ENCODE measurements at places on chromosomes 16 and 17.

- DNase-seq: no peak
Observed at GRCh38 chr16:17084130-17084529, 386.6 kb downstream of the XYLT1 start.

DNA sequence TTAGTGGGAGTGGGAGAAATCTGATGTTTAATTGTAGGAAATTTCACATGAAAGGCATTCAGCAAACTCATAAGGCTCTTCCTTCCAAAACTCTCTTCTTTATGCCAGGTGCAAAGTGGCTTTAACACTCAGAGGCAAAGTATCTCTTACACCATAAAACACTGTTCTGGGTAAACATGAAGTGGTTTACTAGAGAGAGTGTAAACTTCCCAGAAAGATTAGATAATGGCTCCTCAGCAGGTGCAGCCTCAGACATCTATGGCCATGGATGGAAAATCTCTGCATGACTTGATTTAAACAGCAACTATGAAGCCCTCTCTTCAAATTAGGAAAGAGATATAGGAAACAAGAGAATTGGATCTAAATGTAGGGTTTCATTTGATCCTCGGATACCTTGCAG, 583.1 kb upstream of the SALL1 start:
- no peak for DNase-seq

- no peak for DNase-seq
Observed at GRCh38 chr16:4970010-4970409, 11.9 kb downstream of the SEC14L5 start.

DNA sequence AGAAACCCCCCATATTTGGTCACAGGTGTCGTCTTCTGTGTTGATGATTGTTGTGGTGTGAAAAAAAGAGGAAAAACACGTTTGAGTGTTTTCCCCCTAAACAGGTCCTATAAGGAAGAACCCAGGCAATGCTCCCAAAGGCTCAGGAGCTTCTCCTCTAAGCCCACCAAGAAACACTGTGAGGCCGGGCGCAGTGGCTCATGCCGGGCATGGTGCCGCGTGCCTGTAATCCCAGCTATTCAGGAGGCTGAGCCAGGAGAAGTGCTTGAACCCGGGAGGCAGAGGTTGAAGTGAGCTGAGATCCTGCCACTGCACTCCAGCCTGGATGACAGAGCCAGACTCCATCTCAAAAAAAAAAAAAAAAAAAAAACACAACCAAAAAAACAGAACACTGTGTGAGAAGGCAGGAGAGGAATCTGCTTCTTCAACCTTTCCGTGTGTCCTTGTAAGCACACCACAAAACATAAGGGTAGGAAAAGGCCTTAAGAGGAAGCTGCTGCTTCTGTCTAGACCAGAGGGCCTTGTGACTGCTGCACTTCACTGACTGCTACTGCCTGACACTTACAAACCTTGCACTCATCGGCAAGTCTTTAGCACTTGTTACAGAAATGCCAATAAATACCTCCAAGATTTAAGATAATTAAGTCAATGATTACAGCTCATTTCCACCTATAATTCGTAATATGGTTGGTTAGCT, 9.3 kb downstream of the JPT1 start:
- no peak for DNase-seq

DNA sequence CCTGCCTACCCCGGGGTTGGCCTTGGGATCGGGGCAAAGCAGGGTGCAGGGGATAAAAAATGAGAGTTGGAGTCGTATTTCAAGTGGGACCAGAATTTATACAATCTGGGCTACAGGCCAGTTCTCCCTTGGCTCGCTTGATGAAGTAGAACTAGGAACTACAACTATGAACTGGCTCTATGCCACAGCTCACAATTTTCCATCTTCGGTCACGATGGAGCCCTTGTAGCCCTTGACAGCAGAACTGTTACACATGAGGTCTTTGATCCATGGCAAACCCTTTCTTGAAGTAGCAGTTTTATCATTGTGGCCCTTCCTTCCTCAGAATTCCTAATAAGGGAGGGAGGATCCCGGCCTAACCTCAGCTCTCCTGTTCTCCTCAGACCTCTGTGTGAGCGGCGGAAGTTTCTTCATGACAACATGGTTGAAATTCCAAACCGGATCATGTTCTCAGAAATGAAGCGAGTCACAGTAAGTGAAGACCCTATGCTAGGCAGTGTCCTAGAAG, 17.1 kb downstream of the LIG3 start:
- DNase-seq: no peak

GRCh38 chr16:31078597-31079341, 4.5 kb downstream of the ZNF646 start:
- no peak for DNase-seq

GRCh38 chr17:80755650-80756405, 211.2 kb downstream of the RPTOR start:
- DNase-seq: no peak

DNA sequence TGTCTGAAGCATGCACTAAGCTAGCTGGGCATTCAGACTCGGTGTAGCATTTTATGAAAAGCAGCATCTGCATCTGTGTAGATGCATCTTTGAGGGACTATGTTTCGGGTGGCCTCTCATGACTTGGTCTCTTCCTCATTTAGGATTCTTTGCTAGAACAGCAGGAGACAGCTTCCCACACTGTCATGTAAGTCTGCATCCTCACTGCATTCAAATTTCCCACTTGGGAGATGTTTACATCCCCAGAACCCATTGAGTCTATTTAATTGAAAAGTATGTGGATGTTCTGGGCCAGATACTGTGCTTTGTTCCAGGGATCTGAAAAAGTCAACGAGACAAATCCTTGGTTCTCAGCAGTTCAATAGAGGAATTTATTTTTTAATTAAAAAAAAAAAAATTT, 198.6 kb upstream of the EEF2KMT start:
- no peak for DNase-seq

DNA sequence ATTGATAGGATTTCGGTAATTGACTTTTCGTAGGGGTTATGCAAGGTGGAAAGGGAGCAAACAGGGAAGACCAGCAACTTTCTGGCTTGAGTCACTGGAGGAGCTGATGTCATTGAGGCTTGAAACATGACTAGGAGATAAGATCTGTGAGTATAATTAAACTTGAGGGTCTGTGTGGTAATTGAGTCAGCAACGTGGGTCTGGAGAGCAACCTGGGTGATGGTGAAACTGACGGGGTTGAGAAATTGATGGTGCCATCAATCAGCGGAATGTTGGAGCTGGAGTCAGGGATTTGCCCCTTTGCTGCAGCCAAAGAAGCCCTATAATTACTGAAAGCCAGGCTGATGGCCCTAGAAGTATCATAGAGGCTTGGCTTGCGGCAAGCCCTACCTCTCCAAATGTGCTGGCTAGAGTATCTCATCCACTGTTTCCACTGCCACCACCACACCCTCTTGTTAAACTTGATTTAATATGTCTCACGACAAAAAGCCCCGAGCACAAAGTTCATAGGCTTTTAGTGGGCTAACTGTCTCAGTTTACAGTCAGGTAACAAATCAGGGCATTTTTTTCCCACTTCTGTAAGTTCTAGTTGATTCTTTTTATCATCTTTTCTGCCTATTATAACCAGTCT, 186.9 kb upstream of the ELAC2 start:
- DNase-seq: no peak

GRCh38 chr16:83968306-83968851, 335 bp downstream of the NECAB2 start:
- no peak for DNase-seq

DNA sequence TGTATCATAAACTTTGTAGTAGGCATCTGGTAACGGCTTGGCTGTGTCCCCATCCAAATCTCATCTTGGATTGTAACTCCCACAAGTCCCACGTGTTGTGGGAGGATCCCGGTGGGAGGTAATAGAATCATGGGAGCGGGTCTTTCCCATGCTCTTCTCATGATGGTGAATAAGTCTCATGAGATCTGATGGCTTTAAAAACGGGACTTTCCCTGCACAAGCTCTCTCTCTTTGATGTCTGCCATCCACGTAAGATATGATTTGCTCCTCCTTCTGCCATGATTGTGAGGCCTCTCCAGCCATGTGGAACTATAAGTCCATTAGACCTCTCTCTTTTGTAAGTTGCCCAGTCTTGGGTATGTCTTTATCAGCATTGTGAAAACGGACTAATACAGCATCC, 248.7 kb downstream of the SNX29 start:
- DNase-seq: no peak

DNA sequence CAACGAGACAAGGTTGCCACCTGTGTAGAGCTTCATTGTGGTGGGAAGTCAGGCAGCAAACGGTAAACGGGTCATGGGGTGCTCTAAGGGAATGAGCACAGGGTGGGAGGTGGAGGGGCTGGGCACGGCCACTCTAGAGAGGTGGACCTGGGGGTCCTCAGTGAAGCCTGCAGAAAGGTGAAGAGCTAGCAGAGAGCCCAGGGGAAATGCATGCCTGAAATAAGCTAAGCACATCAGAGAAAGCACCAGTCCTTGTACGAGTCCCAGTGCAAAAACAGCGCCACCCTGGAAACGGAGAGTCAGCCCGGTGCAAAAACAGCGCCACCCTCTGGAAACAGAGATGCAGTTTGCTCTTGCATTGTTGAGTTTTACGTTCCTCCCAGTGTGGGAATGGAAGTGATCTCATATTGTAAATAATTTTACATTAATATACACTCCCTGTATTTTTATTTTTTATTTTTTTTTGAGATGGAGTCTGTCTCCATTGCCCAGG, 65.0 kb downstream of the TBC1D16 start:
- no peak for DNase-seq

GRCh38 chr17:35460354-35460851, 11.8 kb upstream of the SLFN13 start:
- DNase-seq: no peak

DNA sequence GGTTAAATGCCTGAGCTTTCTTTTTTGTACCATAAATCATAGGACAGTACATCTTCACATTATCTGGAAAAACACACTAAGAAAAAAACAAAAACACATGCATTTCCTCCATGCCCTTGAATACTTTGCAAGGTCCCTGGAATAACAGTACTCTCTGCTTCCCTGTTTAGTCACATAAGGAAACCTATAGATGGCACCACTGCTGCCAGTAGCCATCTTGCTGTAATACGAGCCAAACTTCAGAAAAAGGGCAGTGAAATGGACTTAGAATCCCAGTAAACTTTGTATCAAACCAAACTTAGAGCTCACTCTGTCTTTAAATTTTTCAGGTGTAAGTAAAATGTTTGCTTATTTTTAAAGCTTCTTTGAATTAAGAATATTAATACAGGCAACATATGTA, 435.5 kb downstream of the KCNJ2 start:
- no peak for DNase-seq

DNA sequence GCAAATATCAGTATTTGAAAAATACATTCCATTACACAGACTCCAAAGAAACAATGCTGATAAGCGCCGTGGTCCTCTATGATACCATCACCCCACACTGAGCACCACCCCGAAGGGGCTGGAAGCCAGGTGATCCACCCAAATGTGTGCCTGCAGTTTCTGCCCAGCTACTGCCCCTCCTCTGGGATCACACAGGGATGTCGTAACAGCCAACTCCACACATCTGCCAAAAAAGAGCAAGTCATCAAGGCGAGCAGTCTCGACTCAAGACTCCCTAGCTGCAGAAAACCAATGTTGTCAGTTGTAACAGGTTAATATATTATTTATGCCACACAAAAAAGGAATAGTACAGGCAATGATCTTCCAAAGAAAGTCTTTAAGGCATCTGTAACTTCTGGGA, 21.0 kb downstream of the CYB5D2 start:
- no peak for DNase-seq

GRCh38 chr17:6681671-6682070, 30.1 kb downstream of the C17orf100 start:
- DNase-seq: no peak

DNA sequence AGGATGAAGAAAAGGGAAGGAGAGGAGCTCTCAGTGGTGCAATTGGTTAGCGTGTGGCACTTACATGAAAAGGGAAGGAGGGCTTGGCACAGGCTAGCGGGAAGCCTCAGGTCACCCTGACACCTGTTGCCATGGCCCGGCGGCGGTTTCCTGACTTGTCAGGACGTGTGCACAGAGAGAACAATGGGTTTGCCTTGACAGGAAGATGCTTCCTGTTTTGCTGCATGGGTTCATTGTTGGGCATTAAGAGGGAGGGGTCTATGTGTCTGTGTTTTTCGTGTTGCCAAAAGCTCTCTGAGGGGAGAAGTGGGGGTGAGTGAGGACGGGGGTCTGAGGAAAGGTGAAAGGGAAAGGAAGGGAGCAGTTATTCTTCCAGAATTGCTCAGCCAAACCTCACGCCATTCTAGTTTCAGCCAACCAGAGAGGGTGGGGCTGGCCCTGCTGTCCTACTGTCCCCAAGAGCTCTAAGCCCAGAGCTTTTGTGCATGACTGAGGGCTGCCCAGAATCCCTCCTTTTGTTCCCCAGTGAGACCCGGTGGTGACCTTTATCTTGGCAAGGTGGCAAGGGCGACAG, 17.1 kb upstream of the CCR7 start:
- no peak for DNase-seq

DNA sequence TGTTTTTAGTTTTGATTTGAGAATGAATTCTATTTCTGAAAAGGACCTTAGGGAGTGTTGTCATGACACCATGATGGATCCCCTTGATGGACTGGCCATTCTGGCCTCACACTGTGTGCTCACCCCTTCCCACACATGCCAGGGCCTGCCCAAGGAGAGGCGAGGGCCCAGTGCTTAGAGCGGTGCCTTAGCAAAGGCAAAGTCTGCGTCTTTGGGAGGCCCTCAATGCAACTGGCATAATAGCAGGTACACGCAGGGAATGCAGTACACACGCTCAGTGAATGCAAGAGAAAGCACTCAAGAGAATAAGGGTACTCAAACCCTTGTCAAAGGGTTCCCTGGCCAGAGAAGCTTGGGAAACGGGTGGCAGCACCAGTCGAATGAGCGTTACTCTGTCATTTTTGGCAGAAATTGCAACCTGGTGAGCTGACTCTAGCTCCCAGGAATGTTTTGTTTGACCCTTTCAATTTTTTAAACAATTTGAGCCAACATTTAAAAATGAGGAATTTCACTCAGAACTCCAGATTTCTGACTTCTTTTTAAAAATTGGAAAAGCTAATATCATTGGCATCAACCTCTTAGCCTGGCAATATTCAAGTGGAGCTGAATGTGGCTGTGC, 32.1 kb downstream of the NKD1 start:
- DNase-seq: no peak

GRCh38 chr17:15412606-15413005, 54.8 kb downstream of the CDRT4 start:
- no peak for DNase-seq

DNA sequence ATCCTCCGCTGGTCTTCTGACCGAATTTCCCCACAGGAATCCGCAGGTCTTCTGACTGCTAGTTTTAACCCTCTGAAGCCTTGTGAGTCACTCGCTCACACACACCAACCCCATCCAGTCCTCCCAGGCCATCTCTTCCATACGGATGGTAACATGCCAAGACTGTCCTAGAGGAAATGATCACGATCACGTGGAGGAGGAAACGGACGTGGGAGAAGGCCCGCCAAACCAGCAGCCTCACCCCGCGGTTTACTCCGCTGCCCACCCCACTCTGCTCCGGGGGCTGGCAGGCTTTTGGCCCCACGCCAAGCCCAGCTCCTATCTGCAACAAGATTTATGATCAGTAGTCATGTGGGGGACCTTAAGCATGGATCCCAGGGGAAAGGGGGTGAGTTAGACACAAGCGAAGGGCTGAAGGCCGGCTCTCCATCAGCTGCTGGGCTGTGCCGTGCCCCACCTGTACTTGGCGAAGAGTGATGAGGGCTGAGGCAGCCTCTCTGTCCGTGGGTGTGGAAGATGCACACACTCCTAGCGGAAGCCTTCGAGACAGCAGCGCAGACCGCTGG, 1.5 kb upstream of the FAAP100 start:
- DNase-seq: no peak

- DNase-seq: no peak
Observed at GRCh38 chr16:975291-975690, 4.5 kb upstream of the LMF1 start.

All from stimulated activated CD8-positive, alpha-beta memory T cell treated with anti-CD3 and anti-CD28 coated beads, Interleukin-4, amount 100 ng/mL, for 1 hour (primary cell).